Fibroblast of upper back skin (primary cell): ENCODE measurements at places on chromosomes 4 and X.

- no peak for DNase-seq
Measured at GRCh38 chr4:10135260-10135659, 18.7 kb upstream of the WDR1 start.

DNA sequence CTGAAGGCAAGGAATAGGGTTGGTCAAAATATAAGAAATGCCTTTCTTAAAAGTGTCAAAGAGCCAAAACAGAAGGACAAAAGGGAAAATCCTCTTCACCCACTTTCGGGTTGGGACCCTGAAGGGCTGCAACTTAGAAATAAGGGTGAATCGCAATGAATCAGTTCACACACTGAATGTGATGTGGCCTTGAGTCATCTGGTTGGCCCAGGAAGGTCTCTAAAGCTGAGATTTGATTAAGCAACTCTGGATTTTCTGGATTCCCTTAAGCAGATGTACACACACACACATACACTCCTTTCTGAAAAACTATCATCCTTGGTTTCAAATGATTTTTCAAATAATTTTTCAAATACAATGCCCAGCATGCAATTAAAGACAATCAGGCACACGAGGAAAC lies 13.1 kb downstream of the TAB3 start:
- peak; percentile 77 for DNase-seq

DNA sequence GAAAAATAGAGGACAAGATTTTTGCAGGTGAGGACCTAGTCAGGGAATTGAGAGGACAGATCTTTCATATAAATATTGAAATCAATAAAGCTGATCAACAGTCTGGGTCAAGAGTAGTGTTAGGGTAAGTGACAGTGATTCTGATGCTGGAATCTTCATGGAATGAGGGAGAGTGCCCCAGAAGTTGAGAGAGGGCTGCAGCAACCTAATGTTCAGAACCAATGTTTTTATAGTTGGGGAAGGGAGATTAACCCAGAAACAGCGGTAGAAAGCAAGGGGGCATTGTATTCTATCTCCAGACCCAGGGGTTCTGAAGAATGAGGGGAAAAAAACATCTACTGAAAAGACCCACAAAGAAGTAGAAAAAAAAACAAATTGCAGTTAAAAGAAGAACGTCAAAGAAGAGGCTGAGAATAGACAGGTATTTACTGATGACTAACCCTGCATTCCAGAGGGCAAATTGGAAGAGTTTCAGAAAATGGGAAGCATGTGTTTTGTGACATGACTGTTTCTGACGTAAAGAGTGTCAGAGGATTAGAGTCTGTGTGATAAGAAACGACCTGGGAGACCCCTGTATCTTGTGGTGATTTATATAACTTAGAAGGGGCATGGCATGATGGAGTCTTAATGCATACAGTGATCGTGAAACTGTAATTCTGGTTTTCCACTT lies 819.6 kb upstream of the EPHA5 start:
- DNase-seq, result peak; percentile 85

DNA sequence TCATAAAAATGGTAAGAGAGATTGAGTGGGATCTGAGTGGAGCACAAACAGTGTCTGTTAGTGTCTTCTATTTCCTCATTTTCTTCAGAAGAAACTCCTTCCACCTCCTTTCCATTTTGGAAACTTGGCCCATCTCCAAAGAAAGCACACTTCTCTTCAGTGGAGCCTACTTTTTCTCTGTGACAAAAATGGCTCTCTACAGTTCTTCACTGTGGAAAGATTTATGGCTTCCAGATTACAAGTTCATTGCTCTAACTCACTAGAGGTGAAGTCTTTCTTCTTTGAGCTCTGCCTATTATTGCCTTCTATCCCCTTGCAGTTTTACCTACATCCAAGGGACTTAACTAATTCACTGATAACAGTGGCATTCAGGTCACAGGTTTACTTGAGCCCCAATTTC lies 325.8 kb downstream of the ANTXR2 start:
- no peak for DNase-seq

DNA sequence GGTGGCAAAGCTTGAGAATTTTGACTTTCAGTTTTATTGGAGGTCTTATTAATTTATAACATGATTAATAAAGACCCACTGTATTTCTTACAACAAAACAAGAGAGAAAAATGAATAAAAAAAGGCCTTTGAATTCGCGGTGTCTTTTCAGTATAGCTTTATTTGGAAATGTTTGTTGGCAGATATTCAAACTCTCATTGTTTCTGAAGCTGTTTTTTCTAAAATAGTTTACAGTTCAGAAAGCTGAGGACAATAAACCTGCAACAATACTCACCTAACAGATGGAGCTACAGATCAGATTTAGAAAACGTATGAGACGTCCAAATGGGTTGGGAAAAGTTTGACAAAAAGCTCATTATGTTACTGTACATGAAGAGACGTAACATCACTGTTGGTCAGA lies 2.4 kb upstream of the SPARCL1 start:
- no peak for DNase-seq

GRCh38 chrX:70338290-70338689 lies 48.4 kb downstream of the KIF4A start:
- no peak for DNase-seq

DNA sequence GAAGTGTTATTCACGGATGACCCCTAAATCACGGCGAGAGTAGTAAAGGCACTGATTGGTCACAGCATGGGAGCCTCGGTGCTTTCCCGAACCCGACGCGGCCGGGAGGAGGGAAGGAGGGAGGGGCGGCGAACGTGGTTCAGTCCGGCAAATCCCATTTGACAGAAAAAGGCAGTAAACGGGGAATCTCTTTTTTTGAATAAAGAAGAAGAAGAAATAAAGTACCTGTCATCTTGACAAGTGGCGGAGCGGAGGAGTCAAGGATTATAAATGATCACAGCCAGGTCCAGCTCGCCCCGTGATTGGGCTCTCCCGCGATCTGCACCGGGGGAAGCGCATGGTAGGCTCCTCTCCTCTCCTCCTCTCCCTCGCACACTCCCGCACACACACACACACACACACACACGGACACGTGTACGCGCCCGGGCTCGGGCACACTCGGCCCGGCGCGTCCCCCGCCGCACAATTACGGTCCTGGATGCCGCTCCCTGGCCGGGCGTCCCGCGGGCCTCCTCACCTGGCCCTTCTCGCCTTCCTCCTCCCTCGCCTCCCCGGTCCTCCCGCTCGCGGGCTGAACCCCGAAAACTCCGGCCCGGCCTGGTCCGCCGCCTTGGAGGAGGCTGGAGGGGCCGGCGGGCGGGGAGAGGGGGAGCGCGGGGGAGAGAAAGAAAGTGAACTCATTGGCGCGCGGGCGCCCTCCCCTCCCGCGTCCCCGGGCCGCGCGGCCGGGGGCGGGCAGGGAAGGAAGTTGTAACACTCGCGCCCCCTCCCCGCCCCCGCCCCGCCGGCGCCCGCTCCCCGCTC lies 99.2 kb upstream of the TENM3 start:
- peak; percentile 90 for DNase-seq

DNA sequence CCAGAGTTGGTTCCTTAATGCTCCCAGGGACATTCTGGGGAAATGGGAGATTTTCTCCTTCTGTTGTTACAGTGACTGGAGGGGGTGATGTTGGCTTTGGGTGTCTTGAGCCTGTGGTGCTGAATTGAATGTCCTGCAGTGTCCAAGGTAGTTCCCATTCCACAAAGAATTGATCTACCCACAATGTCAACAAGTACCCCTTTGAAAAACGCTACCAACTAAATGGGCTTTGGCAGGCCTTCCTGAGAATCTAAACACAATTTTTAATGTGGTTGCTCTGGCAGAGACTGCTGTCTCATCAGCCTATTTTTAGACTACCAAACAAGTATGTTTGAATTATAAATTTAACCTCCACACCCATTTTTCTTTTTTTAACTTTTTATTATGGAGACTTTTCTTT lies 69.4 kb downstream of the CCKAR start:
- DNase-seq, result no peak

DNA sequence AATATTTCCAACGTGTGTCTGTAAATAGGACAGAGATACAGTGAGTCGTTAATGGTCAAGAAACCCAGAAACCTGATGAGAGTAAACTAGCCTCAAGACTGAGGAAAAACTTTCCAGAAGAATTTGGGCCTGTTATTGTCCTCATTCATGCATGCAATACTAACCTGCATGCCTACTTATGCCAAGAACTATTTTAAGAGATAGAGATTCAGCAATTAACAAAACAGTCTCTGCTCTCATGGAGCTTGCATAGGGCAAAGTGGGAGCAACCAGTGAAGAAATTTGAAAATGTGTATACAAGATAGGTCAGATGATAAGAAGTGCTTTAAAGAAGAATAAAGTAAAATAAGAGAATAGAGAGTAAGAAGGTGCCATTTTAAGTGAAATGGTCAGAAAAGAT lies 66.1 kb upstream of the FRG1 start:
- DNase-seq, result no peak

DNA sequence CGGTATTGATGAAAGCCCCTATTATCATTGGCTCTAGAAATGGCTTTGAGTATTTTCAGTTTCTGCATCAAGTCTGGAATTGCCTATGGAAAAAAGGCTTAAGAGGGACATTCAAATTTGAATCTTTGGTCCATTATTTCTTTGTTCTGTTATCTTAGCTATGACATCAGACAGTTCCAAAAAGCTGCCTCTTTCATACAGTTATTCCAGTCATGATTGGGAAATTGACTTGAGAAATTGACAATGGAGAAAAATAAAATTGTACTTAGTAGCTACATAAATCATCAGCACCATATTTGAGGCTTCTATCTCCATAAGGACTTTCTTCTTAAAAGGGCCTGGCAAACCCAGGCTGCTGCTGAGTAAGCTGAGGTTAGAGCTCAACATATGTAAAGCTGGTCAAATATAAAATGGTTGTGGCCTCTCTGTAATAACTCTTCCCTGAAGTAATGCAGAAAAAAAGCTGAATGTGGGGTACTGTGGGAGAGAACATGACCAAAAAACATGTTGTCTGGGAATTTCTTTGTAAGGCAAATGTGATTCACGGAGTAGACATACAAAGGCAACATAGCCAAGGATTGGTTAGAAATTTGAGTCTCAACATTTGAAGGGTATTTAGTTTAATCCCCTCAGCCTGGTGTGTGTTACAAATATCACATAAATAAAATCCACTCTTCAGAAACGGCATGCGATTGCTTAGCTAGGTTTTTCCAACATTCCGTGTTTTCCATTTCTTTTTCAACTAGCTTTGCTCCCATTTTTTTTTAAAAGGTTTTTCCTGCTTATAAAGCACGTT lies 100.9 kb downstream of the LNX1 start:
- peak; percentile 94 for DNase-seq

- no peak for DNase-seq
Measured at GRCh38 chr4:76879731-76880364, 18.1 kb downstream of the SOWAHB start.

DNA sequence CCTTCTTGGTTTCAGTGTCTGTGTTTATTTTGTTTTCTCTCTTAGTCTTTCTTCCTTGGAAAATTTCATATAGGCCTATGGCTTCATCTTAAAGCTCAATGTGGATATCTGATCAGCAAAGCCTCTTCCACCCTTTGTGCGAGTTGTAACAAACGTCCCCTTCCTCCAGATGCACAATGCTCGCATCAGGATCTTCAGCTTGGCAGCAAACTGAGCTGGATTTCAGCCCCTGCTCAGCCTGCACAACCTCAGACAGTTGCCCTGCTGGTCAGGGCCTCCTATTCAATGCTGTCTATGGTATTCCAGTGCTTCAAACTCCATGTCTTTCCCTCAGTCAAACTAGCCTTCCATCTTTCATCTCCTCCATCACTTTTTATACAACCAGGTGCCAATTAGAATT lies 309.4 kb downstream of the ARHGAP24 start:
- no peak for DNase-seq

GRCh38 chr4:22504922-22505321 lies 10.9 kb downstream of the ADGRA3 start:
- DNase-seq, result no peak

DNA sequence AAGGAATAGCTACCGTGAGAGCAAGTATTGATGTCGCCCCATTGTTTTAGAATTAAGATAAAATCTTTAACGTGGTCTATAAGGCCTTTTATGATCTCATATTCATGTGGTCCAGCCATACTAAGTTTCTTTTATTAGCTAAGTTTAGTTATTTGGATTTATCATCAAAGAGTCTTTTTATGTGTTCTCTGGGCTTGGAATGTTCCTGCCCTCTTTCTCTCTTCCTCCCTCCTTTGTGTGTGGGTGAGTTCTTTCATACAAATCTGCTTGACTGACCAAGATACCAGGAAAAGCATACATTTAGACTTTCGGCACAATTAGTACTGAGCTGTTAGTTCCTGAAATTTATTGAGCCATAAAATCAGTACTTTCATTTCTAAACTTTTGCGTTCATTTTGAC lies 11.3 kb downstream of the TDO2 start:
- DNase-seq, result no peak

DNA sequence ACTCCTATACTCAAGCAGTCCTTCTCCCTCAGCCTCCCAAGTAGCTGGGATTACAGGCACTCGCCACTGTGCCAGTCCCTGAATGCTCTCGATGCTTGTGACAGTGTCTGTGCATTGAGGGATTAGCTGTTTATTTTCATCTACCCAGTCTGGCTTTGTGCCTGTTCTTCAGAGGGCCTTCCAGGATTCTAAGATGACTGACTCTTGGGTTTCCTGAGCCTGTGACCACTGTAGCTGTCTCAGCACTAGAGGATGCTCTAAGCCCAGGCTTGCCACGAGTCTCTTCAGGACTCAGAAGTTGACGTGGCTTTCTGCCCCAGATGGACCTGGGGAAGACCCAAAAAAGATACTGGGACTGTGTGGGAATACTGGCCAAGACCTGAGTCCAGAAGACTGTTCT lies 201.4 kb downstream of the ARHGAP10 start:
- no peak for DNase-seq

DNA sequence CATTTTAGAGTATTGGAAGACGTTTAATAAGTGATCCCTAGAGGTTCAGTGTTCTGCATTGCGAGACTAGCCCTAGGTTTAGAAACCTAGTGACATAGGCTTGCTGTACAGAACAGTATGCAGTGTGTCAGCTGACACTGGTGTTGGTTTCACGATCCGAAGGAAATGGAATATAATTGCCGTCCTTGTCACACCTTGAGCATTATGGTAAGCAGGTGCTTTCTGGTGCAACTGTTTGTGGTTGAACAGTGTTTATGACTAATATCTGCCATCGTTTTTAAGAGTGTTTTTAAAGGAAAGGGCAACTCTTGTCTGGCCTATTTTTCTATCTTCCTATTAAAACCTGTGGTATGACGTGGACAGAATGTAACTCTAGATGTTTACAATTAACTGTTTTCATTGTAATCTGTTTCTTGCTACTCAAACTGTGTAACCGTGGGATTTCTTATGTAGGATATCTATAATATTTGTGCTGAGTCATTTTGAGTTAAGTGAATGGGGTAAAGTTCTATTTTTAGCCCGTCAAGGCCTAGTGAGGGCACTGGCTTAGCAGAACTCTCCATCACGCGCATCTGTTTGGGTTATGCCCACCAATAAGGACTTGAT lies 53.8 kb upstream of the TBC1D14 start:
- DNase-seq, result peak; percentile 60
